ENCODE measurements at places on chromosomes 12 and 14.
A peak's percentile ranks its signal among the peaks of the same experiment; 100 is the strongest.

DNA sequence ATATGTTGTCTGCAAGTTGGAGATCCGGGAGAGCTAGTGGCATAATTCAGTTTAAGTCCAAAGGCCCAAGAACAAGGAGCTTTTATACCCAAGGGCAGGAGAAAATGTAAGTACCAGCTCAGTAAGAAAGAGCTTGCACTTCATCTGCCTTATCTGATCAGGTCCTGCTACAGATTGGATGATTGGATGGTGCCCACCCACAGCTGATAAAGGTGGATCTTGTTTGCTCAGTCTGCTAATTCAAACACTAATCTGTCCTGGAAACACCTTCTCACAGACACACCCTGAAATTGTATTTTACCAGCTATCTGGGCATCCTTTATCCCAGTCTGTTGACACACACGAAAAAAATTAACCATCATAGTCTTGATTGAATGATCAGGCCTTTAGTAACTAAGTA lies 230.7 kb upstream of the SLC16A7 start:
- DNase-seq: no peak

GRCh38 chr12:129393357-129393937 lies 510.4 kb downstream of the TMEM132D start:
- no peak for DNase-seq

- DNase-seq: no peak
These were observed 1.4 kb downstream of the LIN7A start for GRCh38 chr12:80936353-80936641.

DNA sequence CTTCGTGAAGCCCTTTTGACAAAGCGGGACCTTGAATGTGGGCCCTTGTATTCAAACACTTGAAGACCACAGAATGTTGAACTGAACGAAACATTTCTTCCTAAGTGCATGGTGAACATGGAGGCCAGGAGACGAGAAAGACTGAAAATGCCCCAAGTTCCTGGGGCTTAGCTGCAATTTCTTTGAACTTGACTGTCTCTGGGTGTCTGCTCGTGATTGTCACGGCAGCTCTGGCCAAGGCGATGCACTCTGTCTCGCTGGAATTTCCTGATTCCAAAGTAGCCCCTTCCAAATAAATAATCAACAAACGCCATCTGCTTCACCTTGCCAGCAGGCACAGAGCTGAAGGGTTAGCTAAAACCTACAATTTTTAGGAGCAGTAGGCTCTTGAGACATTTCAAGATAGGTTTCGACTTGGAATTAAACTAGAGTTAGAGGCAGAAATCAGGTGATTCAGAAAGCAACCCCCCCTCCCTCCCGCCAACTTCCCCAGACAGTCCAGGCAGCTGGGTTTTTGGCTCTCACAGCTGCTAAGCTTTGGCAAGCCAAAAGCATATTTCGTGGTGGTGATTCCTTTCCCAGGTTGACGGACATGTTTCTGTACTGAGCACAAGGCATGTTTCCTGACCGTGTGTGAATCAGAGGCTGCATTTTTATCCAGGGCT lies 13.5 kb upstream of the IRF2BPL start:
- DNase-seq: peak; percentile 69

DNA sequence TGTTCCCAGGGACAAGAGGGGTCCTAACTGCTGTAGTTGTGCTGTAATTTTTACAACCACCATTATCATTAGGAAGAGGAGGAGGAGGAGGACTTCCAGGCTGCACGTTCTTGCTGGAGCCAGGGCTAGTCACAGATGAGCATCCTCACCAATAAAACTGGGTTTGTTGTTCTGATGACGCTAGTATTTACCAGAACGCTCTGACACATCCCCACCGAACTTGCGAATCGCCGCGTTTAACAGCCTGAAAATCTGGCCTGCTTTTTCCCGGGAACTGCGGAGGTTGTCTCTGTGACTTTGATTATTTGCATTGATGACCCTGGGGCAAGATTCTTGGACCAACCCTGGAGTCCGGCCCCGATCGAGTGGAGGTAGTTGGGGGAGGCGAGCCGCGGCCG lies 10.2 kb downstream of the TBX5 start:
- DNase-seq: no peak

GRCh38 chr12:123453165-123453564 lies 4.8 kb upstream of the SNRNP35 start:
- no peak for DNase-seq

- DNase-seq: peak; percentile 84
These were observed 74.8 kb upstream of the CHST11 start for GRCh38 chr12:104381731-104382480.

- DNase-seq: no peak
These were observed 121.1 kb downstream of the TGFB3 start for GRCh38 chr14:75860561-75861160.

DNA sequence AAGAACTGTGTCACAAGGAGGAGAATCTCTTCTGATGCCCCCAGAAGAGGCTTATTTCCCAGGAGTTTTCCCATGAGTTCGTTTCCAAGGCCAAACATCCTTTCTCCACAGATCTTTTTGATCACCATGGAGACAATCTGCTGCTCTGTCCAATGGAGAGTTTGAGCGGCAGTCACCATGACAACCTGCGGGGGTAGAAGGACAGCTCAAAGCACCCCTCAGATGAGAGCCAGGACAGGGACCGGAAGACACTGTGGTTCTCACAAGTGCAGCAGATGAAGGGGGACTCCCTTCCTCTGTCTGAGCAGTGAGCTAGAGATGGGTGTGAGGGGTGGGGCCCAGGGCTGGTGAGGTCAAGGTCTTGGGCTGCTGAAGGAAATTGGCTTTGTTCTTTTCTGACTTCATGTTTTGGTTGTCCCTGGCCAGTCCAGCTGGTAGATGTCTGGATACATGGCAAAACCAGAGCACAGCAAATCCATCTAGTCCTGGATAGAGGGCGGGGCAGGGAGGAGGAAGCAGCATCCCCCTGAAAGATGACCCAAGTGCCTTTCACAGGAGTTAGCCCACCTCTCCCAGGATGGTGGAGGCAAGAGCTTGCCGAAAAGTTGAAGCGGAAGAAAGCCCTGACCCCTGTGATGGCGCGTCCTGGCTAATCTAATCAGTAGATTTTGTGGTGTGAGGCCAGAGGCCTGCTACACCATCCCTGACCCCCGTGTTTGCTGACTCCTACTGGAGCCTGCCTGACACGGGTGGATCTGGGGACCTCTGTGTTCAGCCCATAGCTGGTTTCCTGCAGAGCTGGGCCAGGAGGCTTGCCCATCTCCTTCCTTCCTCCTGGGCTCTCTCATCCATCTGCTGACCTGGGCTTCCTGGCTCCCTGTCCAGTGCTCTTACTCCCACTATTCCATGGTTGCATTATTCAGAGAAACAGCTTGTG lies 24.4 kb downstream of the DHRS2 start:
- DNase-seq: peak; percentile 64

- DNase-seq: no peak
These were observed 39.1 kb upstream of the NUDT4 start for GRCh38 chr12:93338598-93338997.

DNA sequence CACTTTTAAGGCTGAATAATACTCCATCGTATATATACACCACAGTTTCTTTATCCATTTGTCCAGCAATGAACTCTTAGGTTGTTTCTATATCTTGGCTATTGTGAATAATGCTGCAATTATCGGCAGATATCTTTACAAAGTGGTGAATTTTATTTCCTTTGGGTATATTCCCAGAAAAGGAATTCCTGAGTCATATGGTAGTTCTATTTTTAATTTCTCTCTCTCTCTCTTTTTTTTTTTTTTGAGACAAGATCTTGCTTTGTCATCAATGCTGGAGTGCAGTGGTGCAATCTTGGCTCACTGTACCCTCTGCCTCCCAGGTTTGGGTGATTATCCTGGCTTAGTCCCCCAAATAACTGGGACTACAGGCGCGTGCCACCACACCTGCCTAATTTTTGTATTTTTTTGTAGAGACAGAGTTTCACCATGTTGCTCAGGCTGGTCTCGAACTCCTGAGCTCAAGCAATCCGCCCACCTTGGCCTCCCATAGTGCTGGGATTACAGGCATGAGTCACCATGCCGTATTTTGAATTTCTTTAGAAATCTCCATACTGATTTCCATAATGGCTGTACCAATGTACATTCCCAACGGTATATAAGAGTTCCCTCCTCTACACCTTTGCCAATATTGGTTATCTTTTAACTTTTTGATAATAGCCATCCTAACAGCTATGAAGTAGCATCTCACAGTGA lies 98.4 kb downstream of the EFCAB11 start:
- DNase-seq: no peak

DNA sequence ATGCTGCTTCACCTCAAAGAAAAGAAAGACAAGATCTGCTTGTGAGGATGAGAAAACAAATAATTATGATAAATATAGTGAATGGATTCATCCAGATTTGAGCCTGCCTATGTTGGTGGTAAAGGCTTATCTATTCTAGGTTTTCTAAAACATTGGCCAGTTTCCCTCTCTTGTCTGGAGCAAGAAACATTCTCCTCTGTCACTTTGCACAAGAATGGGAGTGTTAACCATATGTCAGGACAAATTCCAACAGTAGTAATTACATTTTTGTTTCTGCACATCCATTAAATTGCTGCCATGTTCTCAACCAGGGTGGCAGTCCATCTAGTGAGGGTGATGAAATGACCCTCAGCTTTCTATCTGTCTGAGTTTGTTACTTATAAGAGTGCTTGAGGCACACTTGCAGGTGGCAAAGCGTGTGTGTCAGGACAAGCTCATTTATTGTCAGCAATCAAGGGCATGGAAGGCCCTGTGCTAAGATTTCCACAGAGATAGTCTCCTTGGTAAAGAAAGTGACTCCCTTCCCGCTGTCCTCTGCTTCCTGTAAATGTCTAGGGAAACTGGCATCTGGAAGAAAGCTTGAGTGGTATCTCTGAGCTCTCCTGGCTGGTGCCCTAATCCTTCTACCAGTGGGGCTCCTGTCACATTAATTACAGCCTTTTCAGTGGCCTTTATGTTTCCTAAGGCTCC lies 502.1 kb upstream of the FLRT2 start:
- no peak for DNase-seq
